T-helper 1 cell (primary cell): ENCODE measurements at places on chromosomes 2 and 18.

- DNase-seq = no peak
Observed at GRCh38 chr2:120373424-120373823, 27.5 kb downstream of the INHBB start.

GRCh38 chr2:104818264-104818663, 35.7 kb upstream of the POU3F3 start:
- DNase-seq = no peak

GRCh38 chr2:226720948-226721347, 78.7 kb downstream of the IRS1 start:
- DNase-seq = no peak

DNA sequence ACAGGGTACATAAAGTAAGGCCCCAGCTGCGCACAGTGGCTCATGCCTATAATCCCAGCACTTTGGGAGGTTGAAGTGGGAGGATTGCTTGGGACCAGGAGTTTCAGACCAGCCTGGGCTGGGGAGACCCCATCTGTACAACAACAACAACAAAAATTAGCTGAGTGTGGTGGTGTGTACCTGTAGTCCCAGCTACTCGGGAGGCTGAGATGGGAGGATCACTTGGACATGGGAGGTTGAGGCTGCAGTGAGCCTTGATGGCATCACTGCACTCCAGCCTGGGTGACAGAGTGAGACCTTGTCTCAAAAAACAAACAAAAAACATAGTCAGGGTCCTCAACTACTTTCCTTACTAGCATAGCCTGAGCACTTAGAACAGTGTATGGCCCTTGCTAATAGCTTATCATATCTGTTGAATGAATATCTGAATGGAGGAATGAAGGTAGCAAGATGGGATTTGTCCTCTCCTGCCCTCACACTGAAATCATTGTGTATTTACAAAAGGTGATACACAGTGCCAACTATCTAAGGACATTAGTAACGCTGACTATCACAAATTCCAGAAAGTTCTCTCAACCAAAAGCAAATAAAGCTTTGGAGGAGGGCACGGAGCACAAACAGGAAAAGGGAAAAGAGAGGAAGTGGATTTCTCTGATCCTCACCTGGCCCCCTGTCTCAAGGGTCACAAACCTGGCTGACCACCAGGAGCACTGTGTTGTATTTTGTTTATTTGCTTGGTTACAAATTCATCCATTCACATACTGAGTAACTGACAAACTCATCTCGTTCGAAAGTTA, 38.1 kb downstream of the L3MBTL4 start:
- DNase-seq = no peak

DNA sequence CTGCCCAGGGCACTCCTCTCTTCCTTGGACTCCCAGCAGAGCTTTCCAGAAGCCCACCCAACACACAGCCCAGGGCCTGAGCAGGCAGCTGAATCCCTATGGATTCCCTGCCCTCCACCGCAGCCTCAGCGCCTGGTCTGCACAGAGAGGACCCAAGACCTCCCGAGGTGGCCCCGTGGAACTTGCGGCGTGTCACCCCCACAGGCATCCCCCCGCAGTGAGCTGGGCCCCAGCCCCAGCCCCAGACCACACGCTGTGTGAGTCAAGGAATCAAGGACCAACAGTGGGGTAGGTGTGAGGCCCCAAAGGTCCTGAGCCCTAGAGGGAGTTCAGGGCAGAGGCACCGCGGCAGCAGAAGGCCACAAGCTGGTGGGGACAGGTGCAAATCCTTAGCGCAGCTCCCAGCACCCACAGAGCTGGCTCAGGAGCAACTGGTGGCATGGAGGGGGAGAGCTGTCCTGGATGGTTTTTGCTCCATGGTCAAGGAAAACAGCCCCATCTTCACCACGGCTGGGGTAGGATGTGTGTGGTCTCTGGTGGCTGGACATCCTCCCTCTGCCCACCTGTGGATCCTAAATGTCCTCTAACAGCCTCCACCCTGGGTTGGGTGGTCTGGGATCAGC, 8.5 kb downstream of the HS6ST1 start:
- DNase-seq = no peak

DNA sequence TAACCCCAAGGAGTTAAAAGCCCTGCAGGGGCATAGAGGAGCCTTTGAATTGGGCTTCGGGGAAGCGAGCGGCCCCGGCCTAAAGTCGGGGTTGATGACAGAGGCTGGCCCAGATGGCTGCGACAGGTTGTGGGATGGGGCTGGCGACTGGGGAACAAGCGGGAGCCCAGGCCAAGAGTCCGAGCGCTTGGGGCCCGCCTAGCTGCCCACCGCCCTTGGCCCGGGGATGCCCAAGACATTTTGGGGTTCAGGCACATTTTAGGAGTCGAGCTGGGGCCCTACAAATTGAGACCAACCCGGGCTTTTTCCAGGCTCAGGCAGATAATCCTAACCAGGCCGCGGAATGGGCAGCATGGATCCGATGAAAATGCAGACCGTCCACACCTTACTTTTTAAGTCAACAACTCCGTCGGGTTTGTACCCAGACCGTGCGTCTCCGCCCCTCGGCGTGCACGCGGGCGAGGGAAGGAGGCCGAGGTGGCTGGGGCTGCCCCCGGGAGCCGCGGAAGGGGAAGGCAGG, 507 bp downstream of the RTKN start:
- DNase-seq = no peak

DNA sequence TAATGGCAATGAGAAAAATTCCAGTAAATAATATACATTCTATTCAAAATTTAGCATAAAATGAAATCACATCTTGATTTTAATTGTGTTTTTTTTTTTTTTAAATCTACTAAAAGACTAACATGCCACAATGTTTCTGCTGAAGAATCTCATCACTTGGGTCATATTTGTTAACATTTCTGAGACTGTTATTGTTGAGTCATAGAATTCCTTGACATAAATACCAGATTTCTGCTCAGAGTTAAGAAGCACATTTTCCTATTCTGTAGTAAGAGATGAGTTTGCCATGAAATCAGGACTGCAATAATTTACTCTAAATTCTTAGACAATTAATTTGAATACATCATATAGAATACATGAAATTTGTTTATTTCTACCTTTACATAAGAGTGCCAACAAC, 154.9 kb upstream of the KYNU start:
- no peak for DNase-seq

DNA sequence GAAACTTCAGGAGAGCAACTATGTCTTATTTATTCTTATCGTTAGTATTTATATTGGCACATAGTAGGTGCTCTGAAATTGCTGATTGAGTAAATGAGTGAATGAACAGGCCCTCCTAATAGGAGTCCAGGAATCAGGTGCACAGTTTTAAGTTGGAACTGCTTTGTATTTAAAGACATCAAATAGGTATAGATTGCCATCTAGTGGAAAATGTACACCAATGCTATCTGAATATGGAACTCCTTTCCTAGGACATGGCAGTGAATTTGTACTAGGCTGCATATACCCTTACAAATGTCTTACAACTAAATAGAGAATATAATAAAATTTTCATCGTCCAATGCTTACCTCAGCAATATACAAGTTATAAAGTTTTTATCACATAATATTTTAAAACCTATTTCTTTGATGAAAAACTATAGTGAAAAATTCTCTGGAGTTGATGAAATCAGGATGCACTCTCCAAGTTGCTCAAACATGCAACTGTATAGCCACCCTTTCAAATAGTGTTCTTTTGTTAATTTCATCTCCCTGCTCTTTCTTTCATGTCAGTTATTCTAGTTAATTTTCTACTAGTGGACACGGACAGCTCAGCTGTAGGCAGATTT, 318.9 kb upstream of the SYT4 start:
- no peak for DNase-seq

- no peak for DNase-seq
Observed at GRCh38 chr2:55154525-55155030, 77.5 kb downstream of the CLHC1 start.

- DNase-seq = no peak
Observed at GRCh38 chr2:38239452-38239851, 137.6 kb downstream of the ATL2 start.

GRCh38 chr18:49155857-49156256, 205.1 kb upstream of the SMAD7 start:
- no peak for DNase-seq
